ENCODE measurements at places on chromosomes 1 and 21.

DNA sequence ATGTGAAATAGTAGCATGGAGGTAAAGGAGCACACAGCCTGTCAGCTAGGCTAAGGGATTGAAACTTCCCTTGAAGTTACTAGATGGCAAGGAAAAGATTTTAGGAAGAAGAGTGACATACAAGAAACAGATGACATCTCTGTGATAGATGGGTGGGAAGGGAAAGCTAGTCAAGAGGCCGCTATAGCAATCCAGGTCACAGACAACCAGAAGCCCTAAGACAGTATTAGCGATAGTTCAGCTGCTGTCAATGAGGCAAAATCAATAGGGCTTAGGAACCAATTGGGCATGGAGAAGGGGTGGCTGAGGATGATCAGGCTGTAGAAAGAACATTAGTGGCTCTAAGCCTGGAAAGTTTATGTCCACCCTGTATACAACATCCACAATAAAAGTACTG, 111.1 kb downstream of the GLUL start:
- no peak for DNase-seq

- DNase-seq: no peak
These were observed 13.4 kb upstream of the SKI start for GRCh38 chr1:2214541-2215241.

DNA sequence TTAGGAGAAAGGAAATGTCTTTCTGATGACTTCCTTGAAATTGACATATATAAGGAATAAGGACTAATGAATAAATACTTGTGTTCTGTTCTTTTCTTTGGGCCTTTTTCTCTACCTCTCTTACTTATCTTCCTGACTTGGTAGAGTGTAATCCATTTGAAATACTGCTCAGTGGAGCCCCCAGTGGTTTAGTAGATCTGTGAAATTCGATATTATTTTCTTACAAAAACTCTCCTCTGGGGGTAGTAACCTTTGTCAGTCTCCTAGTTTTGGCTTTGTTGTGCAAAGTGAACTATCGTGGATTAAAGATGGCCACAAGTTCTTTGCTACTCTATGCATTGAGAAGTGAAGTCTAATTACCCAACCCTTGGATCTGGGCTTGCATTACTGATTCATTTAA, 48.8 kb downstream of the DUSP10 start:
- no peak for DNase-seq

DNA sequence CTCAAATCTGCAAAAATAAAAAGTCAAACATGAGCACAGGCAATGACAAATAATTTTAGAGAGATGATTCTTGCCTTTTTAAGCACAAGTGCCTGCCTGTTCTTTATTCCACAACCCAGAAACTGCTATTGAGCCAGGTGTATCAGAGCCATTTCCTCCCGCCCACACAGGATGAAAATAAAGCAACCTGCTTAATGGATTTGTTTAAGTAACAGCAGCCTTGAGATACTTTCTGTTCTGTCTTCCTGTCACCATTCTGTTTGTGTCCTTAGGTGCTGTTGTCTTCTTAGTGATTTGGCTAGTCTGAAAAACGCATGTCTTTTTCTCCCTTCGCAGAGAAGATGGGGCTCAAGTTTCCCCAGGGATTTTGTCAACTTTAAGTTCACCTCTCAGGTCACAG, 11.4 kb downstream of the RPE65 start:
- no peak for DNase-seq

- DNase-seq: no peak
These were observed 86.8 kb upstream of the RGS4 start for GRCh38 chr1:162982364-162982763.

DNA sequence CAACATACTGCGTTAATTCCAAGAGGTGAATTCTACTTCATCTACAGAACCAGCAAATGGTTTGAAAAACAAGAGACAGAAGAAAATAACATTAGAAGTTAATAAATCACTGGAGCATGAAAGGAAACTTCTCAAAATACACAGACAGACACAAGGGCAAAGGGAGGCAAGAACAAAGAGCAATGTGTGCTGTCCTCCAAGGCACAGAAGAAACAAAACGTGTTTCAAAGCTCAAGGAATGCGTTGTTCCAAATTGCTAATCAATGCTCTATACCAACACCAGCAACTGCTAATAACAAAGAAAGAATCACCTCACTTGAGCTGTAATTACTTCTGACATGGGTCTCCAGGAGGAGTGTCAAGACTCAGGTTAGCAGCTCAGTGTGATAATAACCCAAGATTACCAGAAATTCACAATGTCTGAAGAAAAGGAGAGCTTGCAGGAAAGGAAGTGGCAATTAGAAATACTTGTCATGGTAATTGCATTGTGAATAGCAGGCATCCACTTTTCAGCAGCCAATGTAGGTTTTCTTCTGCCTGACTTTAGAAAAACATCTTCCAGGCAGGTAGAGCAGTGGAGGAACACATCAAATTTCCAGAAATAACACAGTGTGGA, 175.4 kb downstream of the SEC16B start:
- no peak for DNase-seq

DNA sequence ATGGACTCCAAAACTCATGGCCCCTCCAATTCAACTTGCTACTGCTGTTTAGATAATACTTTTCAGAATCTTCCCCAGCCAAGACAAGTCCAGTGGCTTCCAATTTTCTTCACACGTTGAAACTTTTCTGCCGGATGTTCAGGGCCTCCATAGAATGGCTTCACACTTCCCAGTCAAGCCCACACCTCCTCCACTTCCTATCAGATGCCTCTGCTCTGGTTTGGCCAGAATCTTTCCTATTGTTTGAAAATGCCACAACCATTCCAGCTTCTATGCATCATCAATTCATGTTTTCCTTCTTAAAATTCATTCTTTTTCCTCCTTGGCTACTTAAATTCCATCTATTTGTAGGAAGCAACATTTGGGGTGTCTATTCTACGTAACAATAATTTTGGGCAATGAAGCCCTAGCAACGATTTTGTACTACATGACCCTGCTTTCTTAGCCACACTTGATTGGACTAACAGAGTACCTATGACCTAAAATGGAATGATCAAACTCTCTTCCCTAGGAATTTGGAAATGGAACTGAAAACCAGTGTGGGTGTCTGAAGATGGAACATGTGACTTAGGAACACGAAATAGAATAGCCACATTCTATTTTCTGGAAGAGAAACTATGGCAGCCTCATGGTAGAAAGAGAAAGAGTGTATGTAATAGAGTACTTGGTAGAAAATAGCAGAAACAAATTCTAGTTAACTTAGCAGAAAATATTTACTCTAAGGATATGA, 74.1 kb upstream of the CNIH3 start:
- DNase-seq: peak; percentile 43

- DNase-seq: no peak
These were observed 180.2 kb downstream of the HIVEP3 start for GRCh38 chr1:41738475-41738874.

GRCh38 chr1:12556957-12557935, 60.8 kb downstream of the DHRS3 start:
- DNase-seq: no peak

DNA sequence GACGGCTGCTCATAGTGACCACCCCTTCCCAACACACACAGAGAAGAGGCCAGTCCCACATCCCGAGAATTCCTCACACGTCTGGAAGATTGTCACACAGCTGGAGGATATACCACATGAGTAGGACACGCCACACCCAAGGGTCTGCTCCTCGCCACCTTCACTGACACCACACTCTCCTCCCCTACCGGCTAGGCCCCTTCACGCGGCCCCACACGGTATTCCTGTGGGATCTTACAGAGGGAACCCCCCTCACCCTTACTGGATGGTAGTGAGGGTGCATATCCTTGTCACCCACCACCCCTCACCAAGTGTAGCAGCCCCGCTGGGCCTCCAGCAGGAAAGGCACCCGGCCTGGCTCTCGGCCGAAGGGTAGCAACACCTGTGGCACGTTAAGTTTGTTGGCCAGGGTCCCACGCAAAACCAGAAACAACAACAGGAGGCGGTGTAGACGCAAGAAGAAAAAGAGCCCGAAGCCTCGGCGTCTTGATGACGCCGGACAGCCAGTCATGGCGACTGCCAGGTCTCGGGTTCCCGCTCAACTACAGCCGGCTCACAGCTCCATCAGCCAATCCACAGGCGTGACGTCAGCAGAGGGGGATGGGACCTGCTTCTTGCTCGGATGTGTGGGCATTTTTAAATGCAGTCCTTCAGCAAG, at the start of gene NUP210L:
NUP210L (minus strand) TSS at position 540 of the 658 bp plus-strand sequence.
- DNase-seq: no peak

GRCh38 chr1:67680486-67680885, 4.5 kb upstream of the GADD45A start:
- DNase-seq: peak; percentile 77

DNA sequence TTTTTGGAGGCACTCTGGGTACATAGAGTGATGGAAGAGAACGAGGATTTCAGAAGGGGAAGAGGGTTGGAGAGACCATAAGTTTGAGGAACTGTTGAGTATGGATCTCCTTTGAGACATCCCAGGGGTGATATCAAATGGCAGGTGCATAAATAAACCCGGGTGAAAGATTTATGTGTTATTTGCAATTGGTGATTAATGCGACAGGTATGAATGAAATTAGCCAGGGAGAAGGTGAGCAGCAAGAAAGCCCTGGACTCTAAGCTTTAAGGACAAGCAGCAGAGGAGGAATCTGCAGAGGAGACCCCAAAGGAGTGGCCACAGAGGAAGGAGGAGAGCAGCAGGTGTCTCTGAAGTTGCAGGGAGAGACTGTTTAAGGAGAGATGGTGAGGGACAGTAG, 8.8 kb upstream of the REN start:
- DNase-seq: no peak

GRCh38 chr1:226625326-226625725, 76.8 kb downstream of the STUM start:
- DNase-seq: no peak

DNA sequence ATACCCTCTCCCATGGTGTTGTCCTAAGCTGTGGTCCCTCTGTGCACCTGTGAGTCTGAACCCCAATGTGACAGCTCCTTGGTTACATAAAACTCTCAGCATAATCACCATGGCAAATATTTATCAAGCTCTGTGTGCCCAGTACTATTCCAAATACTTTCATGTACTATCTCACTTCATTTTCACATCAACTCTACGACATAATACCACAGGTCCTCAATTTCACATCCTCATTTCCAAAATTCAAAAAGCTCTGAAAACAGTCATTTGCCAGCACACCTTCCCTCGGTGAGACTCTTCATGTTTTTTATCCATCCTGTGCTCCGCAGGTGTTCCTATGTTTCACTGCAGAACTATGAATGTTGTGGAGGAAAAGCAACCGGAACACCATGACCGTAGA, 12.4 kb upstream of the CREG1 start:
- no peak for DNase-seq

DNA sequence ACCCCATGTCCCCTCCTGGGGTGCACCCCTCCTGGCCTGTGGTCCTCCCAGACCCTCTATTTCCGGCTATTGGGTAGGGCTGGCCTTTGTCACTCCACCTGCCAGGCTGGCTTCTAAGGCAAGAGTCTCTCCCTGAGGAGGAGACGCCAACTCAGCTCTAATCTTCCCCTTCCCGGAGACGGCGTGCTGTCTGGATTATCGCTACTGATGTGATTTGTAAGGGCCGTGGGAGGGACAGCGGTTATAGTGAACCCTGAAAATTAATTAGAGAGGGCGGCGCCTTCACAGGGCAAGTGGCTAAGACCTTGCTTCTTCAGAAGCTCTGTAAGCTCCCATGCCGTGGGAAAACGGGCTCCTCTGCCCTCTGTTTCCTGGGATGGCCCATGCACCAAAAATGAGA, 207.0 kb upstream of the VAMP3 start:
- DNase-seq: no peak

- no peak for DNase-seq
These were observed 154.8 kb downstream of the SLC45A1 start for GRCh38 chr1:8472668-8473067.

GRCh38 chr1:231778009-231778719, 151.6 kb downstream of the DISC1 start:
- DNase-seq: no peak

DNA sequence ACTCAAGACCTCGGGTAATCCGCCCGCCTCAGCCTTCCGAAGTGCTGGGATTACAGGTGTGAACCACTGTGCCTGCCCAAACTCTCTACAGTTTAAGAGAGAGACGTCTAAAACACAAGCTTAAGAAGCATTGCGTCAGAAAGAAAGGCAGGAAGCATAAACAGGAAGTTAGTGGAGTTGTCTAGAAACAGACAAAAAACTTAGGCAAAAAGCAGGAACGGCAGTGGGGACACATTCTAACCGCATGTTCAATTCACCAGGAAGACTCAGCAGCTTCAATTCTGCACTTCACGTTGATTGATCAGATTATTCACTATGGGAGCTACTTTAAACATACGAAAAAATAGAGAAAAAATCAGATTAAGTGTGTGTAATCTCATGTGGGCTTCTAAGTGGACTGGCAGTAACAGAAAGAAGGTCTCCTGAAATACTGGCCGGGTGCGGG, 7.4 kb downstream of the CFAP74 start:
- DNase-seq: no peak

- DNase-seq: peak; percentile 9
These were observed 442.1 kb downstream of the PTBP2 start for GRCh38 chr1:97163591-97164275.

DNA sequence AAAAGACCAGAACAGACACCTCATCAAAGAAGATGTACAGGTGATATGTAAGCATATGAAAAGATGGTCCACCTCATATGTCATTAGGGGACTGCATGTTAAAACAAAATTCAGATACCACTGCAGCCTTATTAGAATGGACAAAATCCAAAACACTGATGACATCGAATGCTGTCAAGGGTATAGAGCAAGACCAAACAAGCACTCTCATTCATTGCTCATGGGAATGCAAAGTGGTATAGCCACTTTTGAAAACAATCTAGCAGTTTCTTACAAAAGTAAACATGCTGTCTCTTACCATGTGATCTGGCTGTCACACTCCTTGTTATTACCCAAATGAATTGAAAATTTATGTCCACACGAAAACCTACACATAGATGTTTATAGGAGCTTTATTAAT, 426.6 kb upstream of the ESRRG start:
- DNase-seq: no peak

DNA sequence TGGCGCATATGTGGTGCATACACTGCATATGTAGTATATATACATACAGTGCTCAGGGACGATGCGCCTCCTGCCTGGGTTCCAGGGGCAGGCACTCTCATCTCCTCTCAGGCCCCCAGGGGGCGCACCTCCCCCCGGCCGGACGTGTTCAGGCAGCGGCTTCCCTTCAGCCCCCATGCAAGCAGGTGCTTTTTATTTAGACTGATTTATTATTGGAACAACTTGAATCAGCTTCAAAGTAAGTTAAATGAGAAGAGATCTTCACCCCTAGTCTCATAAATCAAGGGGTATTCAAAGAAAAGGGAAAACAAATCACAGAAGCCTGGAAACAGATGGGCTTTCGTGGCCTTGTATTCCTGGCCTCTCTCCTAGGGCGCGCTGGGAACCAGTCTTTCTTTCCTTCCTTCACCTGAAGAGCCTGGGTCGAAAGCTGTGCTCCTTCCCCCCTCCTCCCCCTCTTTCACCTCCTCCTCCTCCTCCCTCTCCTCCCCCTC, 64.6 kb downstream of the UBIAD1 start:
- peak; percentile 46 for DNase-seq

DNA sequence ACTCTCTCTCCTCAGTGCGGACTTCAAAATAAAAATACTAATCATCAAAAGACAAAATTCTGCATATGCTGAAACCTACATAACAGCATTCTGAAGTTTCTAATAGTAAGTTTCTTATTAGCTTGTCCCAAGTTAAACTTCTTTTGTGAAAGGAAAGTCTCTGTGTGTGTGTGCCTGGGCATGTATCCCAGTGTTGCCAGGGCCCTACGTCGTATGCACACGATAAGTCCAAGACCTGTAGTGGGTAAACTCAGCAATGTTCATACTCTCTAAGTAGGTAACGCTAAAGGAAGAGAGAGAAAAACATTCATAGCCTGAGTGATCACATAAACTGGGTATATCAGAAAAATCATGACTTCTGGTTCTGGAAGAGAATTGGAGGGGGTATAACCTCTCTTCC, 465.7 kb downstream of the SMYD3 start:
- no peak for DNase-seq

- DNase-seq: peak; percentile 94
These were observed 129.4 kb downstream of the PPIAL4G start for GRCh38 chr1:148353461-148354283.

Data from ELR (cell line).